NCI-H187 treated with DMSO at 0.1 percent for 48 hours (cell line): ENCODE measurements at places on chromosomes 5 and 9.

- no peak for DNase-seq
Measured at GRCh38 chr5:8845296-8845695, 700.6 kb downstream of the SEMA5A start.

DNA sequence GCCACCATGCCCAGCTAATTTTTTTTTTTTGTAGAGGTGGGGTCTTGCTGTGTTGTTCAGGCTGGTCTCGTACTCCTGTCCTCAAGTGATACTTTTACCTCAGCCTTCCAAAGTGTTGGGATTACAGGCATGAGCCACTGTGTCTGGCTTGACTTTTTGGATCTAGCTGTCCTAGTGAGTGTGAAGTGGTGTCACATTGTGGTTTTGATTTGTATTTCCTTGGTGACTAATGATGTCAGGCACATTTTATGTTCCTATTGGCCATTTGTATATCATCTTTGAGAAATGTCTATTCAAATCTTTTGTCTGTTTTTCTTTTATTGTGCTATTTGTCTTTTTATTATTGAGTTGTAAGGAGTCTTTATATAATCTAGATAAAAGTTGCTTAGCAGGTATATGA is 53.5 kb upstream of the MCCC2 start:
- no peak for DNase-seq

DNA sequence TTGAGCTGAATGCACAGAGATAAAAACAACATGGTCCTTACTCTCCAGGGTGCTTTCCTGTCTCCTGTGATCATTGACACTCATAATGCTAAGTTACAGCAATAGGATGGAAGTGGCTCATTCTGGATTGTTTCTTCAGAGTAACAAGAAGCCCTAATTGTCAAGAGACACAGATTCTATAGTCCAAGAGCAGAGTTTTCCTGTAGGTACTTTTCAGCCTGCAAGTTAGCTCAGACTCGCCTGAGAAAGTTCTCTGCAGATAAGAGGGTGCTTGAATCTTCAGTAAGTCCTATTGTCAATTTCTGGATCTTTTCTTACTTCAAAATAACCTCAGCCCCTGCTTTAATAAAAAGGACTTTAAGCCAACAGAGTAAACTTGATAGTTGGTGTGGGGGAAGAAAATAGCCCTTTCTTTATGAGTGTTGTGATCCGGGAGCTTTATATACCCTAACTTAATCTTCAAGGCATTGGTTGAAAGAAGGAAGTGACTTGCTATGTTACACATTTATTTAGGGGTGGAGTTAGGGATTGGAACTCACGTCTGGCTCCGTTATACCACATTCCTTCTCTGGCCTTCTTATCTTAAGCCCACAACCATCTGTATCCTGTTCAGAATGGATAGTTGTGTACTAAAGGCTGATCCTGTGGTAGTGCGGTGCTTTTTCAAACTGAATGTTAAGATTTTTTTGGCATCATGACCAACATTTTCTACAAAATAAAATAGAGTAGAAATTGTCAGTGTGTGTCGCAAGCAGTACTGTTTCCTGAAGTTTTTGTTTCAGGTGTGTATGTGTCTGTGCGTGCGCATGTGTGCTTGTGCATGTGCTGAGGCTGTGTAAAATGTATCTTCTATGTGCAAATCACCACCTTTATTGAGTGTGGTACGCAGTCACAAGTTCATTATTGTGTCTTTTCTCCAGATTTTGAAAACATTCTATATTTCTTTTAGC is 173.9 kb downstream of the WDR70 start:
- DNase-seq, result no peak

DNA sequence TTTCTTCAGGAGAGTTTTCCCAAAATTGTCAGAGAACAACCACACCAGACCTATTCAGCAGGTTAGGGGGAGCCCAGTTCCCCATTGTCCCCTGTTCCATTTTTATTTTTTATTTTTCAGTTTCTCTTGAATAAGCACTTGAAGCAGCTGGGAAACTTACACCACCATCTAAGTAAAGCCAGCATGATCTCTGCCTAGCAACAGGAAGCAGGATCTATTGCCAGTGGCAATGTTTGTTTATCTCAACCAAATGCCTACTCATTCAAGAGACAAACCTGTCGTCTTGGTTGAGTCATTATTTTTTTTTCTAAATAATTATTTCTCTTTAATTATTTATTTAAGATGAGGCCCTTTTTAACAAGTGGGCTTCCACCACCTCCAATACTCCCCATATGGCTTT is 379.3 kb downstream of the PLK2 start:
- DNase-seq, result no peak

DNA sequence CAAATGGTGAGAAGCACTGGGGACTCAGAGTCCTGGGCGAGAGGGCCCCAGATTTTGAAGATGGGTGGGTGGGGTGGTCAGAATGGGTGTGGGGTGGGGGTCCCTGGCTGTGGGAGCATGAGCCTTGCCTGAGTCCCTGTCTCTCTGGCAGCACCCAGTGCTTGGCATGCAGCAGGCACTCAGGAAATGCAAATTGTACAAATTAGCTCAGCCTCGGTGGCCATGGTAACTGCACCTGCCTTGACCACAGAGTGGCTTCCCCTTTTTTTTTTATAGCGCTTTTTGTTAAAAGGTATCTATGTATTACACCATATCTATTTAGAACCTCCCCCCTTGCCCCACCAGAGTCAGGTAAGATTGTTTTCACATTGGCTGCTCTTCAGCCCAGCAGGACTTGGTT is 19.2 kb upstream of the PITX1 start:
- DNase-seq, result no peak

- DNase-seq, result no peak
Measured at GRCh38 chr5:134289509-134290113, 63.7 kb upstream of the PPP2CA start.

DNA sequence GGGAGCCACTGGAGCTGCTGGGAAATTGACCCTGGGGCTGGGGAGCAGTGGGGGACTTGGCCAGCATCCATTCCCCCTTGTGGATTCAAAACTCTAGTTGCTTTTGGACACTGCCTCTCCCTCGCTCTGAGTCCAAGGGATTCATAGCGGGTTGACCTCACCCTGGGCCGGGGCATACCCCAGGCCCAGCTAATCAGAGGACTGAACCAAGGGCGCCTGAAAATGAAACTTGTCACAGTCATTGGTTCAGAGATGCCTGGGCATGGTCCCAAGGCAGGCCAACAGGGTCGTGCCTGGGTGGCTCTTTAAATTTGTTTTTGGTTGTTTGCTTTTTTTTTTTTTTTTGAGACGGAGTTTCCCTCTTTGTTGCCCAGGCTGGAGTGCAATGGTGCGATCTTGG is 22.6 kb downstream of the STK10 start:
- no peak for DNase-seq

DNA sequence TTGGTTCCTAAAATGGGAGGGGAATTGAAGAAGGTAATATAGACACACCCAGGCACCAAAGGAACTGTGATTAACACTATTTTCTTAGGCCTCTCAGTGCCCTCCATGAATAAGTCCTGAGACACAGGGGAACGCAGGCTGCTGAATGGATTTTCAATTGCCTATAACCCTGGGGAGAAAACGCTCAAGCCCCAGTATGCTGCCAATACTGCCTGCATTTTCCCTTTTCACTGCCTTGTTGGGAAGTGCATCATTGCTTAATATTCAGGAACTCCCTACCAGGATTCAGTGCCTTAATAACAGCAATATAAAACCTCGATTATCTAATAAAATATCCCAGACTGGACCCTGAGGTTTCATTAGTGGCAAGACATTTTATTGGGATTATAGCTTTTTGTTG is 25.4 kb downstream of the APBA1 start:
- no peak for DNase-seq
